ENCODE measurements at places on chromosomes 2 and 18.

GRCh38 chr2:8580316-8581233, 101.3 kb upstream of the ID2 start:
- no peak for DNase-seq

- no peak for DNase-seq
Observed at GRCh38 chr2:142602418-142602989, 275.0 kb upstream of the KYNU start.

- DNase-seq = peak; percentile 76
Observed at GRCh38 chr2:11129598-11130449, 25.4 kb upstream of the SLC66A3 start.

- DNase-seq = no peak
Observed at GRCh38 chr2:193670478-193670877, 1475.7 kb upstream of the TMEFF2 start.

DNA sequence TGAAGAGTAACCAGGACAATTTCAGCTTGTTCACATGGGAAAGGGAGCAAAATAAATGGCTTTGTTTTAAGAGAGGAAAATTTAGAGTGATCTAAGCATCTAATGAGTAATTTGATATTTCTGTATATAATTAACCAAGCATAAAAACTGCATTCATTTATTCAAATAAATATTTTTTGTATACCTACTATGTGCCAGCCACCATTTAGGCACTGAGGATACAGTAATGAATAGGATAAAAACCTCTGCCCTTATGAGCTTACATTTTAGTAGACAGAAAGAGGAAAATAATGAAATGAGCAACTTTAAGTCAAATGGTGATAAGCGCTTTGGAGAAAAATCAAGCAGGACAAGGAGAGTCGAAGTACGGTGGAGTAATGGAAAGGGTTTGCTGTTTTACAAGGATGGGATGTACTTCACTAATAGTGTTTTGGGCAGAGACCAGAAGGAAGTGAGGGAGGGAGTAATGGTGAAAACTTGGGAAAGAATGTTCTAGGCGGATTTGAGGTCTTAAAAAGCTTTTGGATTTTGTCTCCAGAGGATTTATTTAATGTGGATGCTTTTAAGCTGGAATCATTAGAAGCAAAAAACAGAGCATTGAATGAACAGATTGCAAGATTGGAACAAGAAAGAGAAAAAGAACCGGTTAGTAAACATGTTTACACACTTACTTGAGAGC, 17.4 kb downstream of the NDC80 start:
- DNase-seq = no peak

GRCh38 chr18:8741532-8741931, 36.2 kb downstream of the MTCL1 start:
- no peak for DNase-seq

DNA sequence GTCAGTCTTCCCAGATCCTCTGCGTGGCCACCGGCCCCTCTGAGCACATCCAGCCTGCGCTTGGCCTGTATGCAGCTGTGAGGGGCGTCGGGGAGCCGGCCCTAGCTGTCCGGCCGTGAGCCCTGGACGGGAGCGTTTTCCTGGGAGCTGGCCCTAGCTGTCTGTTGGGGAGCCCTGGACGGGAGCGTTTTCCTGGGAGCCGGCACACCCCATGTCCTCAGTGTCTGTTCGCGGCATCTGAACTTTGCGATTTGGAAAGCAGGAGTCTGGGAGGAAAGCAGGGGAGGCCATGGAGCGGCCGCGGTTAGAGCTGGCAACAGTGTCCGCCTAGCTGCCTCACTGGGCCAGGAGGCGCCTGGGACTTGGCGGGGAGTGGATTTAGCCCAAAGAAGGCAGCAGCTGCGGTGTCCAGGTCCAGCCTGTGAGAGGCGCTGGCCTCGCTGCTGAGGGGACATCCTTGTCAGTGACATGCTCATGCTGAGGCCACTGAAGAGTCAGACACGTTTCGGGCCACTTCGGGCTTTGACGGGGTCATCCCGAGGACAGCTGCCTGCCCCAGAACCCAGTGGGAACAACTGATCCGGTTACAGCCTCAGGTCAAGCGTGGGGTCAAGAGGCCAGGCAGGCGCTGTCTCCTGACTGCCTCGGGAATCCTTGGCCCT, 75.8 kb downstream of the KCNG2 start:
- no peak for DNase-seq

- DNase-seq = no peak
Observed at GRCh38 chr2:5834501-5834900, 142.3 kb downstream of the SOX11 start.

- no peak for DNase-seq
Observed at GRCh38 chr2:229133155-229133772, 137.8 kb downstream of the PID1 start.

- no peak for DNase-seq
Observed at GRCh38 chr2:143840601-143841000, 679.3 kb downstream of the ZEB2 start.

DNA sequence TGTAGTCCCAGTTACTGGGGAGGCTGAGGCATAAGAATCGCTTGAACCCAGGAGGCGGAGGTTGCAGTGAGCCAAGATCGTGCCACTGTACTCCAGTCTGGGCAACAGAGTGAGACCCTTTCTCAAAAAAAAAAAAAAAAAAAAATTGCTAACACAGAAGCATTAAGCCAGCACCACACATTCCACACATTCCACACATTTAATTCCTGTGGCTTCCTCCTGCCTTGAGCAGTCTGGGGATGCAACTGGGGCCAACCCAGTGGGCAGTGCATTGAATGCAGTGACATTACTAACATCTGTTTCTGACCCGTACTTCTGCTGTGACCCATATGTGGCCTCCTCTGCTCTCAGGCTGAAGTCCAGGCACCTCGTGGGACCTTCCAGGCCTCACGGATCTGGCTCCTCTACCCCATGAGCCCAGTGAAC, 107.0 kb downstream of the BCL2L11 start:
- no peak for DNase-seq
